NCI-H510A treated with DMSO at 0.1 percent for 48 hours (cell line): ENCODE measurements at places on chromosomes 7 and 10.

GRCh38 chr7:18038382-18038781 lies 10.7 kb upstream of the PRPS1L1 start:
- DNase-seq: no peak

GRCh38 chr10:92787557-92788152 lies 60.7 kb upstream of the EXOC6 start:
- DNase-seq: peak; percentile 42

DNA sequence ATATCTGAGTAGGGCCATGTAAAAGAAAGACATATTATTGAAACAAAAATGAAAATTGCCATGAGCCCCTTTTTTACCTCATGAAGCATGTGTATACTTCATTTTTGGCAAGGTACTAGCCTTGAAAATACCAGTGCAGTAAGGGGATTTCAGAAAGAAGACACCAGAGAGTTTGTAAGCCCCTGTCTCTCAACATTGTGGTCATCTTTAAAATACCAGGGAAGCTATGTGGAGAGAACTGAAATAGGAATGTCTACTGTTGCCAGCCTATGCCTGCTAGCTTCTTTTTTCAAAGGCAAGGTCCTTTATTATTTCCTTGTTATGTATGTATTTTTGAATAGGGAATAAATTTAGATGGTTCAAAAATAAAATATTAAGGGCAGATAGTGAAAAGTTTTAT lies 57.8 kb downstream of the CASD1 start:
- no peak for DNase-seq

- DNase-seq: no peak
These were observed 42.3 kb upstream of the SGCE start for GRCh38 chr7:94698275-94698674.

GRCh38 chr10:76632767-76633051 lies 1004.9 kb downstream of the KCNMA1 start:
- peak; percentile 46 for DNase-seq

- no peak for DNase-seq
These were observed 304.6 kb downstream of the REEP3 start for GRCh38 chr10:63825766-63826165.

- no peak for DNase-seq
These were observed 93.1 kb downstream of the BMPER start for GRCh38 chr7:33998476-33998875.

DNA sequence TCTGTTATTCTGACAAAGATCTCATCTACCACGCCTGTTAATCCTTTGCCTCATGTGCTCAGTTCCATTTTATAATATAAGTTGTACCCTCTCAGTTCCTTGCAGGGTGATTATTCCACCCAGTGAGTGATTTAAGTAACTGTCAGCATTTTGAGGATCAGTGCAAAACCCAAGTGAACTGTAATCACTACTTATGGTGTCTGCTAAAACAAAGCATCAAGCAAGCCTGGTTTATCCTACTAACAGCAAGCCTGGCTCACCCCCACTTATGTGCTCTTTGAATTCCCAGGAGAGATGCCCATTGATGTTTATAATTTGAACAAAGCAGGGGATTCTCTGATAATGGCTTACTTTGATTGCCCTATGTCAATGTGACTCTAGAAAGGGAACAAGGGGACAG lies 186.8 kb upstream of the LRGUK start:
- DNase-seq: no peak

DNA sequence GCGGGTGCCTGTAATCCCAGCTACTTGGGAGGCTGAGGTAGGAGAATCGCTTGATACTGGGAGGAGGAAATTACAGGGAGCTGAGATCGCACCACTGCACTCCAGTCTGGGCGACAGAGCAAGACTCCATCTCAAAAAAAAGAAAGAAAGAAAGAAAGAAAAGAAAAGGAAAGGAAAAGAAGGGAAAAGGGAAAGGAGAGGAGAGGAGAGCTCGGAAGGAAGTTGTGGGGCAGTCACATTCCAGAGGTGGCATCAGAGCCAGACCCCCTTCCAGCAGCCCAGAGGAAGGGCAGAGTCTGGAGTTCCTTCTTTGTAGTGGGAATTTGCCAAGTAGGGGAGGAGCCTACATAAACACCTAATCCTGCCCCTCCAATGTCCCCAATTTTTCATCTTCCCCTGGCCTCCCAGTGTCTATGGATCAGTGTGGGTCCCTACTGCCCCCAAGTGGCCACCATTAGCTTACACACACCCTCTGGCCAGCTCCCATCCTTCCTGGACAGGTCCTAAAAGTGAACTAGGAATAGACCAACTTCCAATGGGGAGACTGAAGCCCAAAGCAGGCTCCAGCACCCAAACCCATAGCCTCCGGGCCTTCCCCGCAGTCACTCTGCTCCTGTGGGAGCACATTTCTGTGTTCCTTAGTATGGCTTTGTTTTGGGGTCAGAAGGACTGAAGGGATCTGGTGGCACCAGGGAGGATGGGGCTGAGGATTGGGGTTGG lies 39.6 kb upstream of the HSPB1 start:
- peak; percentile 9 for DNase-seq

GRCh38 chr10:132939957-132940790 lies 2.2 kb downstream of the CFAP46 start:
- DNase-seq: no peak

- DNase-seq: no peak
These were observed 39.2 kb upstream of the SDHAF3 start for GRCh38 chr7:97078023-97078969.

GRCh38 chr10:97128516-97129154 lies 57.1 kb downstream of the SLIT1 start:
- peak; percentile 75 for DNase-seq

- peak; percentile 27 for DNase-seq
These were observed 458.8 kb downstream of the SORCS1 start for GRCh38 chr10:106705681-106706100.

DNA sequence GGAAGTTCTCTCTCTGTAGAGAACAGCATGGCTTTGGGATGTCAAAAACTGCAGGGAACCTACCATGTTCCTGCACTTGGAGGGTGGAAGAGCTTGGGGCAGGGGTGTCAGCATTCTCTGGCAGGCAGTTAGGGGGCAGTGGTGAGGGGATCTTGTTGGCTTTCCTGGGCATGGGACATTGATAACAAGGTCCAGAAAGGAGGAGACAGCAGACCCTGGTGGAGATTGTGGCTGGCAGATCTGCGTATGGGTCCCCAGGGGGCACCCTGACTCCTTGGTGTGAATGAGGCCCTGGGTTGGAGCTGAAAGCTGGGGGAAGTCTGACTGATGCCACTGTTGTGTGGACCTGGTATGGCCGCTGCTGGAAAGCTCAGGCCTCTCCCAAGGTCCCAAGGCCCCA lies 22.9 kb upstream of the CAMK2B start:
- peak; percentile 35 for DNase-seq

DNA sequence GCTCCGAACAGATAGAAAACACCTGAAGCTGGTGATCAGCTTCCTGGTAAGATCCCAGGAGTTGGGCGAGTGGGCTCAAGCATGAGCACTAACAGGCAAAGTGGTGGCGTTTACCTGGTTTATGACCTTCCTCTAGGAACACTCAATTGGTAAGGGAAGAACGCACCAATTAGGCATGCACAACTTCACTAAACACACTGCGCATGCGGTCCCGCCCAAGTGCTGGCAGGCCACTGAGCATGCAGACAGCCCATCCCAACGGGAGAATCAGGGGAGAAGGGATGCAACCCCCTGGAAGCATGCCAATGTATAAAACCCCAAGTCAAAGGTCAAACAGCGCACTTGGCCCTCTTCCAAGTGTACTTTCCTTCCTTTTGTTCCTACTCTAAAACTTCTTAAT lies 70.4 kb downstream of the LYZL2 start:
- DNase-seq: no peak

- no peak for DNase-seq
These were observed 307.7 kb downstream of the BICC1 start for GRCh38 chr10:58820386-58820785.

- peak; percentile 71 for DNase-seq
These were observed 245.9 kb downstream of the MTERF1 start for GRCh38 chr7:91634485-91635177.

DNA sequence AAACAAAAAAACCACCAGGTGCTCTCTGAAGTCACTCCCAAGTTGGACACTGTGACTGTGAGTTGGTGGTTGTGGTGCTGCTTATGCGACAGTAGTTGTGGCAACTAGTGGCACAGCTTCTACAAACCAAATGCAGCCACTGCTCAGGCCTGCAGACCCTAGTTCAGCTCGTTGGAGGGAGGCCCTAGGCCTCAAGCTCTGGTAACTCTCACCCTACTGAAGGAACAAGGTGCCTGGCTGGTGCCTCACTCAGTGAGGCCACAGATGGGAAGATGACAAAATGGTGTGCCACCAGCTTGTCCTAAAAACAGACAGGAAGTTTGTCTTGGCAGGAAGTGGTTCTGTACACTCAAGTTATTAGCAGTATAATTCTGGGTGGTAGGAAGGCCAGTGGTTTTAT lies 45.3 kb upstream of the RAPGEF5 start:
- DNase-seq: no peak
